ENCODE measurements at places on chromosomes 11 and 22.

GRCh38 chr22:48705917-48706605, 1121.6 kb downstream of the BRD1 start:
- DNase-seq, result no peak

GRCh38 chr11:13963169-13963948, 836 bp downstream of the SPON1 start:
- DNase-seq, result no peak

DNA sequence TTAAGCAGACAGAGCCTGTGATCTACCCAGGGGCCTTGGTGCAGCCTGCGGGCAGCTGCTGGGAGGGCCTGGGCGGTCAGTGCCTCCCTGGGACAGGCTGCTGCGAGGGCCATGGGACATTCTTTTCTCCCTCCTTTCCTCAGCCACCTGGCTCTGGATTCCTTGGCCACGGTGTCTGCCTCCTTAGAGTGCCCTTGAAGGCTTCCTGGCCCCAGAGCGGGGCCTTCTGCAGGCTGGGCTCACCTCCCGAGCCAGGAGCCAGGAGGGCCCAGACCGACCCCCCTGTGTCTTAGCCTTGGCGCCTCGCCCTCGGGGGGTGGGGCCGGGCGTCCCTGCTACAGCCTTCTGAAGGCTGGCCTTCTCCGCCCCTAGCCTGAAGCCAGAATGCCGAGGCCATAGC, 231.2 kb downstream of the TBC1D22A start:
- no peak for DNase-seq

DNA sequence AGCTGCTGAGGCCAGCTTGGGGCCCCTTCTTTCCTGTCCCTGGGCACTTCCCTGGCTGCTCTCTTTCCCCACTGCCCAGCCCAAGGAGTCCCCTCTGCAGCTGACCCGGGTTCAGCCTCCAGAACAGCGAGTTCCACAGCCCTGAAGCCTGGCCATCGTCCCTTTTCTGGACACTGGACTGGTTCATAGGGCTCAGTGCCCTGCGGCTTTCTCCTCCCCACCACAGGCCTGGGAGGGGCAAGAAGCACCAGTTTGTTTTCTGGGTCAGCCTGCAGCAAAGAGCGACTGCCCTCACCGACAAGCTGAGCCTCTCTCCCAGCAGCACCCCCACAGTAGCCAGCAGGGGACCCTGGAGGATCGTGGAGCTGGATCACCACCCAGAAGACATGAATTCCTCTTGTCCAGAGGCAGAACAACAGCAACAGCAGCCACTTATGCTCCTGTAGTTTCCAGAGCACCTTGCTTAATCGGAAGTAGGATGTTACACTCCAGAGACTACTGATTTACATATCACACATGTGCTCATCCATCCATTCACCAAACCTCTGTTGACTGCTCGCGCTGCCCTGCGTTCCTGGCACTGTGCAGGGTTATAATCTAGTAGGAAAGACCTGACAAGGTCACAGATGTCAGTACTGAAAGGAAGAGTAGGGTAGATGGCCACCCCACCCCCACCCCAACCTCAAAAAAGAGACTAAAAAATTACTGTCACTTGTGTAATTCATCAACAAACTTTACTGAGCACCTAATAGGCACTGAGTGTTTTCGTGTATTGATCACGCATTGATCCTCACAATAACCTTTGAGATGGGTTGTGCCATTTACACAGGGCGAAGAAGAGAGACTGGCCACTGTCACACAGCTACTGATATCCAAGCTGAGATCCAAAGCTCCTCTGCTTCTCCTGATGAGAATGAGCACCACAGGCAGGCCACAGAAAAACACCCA, 13.0 kb upstream of the CXCR5 start:
- DNase-seq, result no peak

GRCh38 chr11:107697291-107697690, 14.6 kb downstream of the SLN start:
- no peak for DNase-seq
